ENCODE measurements at places on chromosomes 2 and 18.

DNA sequence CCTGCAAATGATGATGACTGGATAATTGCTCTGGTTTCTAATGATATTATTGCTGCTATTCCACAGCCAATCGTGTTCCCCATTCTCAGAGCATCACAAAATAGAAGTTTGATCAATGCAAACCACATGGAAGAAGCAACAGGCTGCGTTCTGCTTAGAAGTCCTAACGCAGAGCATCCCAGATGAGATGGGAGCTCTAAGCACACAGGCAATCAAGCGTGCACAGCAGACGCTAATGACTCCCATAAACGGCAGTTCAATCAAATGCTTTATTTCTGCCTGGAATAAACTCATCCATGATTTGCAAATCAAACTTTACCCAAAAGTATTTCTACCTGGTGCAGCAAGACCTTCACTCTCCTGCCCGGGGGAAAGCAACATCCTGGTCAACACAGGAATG lies 304.2 kb downstream of the FBXO15 start:
- no peak for DNase-seq

DNA sequence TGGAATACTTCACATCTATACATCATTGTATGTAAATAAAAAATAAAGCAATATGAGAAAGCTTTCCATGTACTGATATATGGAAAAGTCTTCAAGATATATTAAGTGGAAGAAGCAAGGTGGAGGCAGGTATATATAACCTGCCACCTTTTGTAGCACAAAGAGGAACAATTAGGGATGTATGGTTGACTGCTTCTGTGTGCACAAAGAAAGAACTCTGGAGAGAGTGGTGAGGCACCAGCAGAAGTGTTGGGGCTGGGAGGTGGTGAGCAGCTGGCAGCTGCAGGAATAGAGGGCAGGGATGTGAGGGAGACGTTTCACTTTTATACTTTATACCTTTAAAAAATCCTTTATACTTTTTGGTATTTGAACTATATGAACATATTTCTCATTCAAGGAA lies 26.1 kb downstream of the KIF5C start:
- DNase-seq: no peak

DNA sequence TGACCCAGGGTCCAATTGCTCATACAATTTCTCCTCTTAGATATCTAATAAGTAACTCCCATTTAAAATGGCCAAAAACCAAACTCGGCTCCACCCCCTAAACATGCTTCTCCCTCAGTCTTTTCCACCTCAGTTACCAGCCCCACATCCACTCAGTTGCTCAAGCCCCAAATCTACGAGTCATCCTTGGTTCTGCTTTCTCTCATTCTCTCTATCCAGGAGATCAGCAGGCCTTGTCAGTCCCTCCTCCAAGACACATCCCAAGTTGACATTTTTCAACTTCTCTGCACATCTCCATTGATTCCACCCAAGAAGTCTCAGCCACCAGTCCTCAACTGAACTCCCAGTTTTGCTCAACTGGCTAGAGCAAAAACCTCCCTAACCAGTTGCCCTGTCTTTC lies 40.5 kb upstream of the RTN4 start:
- DNase-seq: peak; percentile 55

GRCh38 chr18:13159579-13159978 lies 59.0 kb upstream of the LDLRAD4 start:
- DNase-seq: peak; percentile 69

DNA sequence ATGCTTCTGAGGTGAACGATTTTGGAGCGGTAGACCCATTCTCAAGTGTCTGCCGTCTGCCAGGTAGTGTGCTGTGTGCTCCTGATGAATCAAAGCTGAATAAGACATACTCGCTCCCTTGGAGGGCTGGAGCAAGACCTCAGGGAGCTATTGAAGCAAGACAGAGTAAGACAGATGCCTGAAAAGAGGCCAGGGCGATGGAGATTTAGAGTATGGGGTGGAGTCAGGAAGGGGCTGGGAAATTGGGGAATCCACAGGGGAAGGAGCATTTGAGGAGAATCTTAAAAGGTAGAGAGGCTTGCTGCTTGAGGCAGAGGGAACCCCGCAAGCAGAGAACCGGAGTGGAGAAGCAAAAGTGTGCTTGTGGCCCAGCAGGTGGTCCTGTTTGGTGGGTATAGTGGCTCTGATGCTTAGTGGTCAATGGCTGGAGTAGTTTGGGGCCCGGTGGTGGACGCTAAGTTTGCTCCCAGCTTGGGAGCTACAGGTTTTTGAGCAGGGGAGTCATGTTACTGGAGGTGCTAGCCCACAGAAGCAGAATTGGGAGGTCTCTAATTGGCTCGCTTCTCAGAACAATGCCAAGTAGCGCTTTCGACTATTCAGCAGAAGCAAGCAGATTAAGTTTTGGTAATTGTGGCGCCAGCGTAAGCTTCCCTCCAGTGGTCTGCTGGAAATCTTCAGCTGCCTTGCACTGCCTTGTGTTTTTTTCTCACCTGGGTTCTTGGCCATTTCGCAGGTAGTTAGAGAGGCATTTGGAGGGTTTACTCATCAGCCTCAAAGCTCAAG lies 2.0 kb downstream of the CNNM4 start:
- DNase-seq: no peak

DNA sequence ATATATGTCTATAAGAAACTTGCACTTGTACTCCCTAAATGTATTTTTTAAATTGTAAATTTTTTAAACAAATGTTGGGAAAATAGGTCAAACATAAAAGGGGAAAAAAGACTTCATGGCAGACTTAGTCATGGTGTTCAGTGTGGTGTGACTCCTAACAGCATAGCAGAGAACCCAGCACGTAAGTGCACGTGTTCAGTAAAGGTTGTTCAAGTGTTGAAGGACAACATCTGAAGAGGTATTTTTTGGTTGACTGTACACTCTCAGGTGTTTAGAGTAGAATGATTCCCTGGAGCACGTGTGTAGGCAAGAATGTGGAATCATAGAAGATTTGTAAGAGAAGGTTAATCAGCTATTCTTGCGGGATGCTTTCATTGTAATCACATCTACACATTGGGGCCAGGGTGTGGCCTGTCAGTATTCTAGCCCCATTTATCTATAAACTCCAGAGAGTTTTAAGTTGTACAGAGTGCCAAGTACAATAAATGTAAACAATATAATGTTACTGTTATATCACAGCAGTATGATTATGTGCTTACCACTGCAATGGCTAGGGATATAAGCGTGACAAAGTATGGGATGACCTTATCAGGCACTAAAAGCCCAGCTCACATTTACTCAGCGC lies 106.8 kb downstream of the CRIM1 start:
- DNase-seq: no peak

- peak; percentile 87 for DNase-seq
Measured at GRCh38 chr18:45050712-45051601, 370.3 kb downstream of the SETBP1 start.

GRCh38 chr2:61193670-61194561 lies 31.9 kb downstream of the C2orf74 start:
- DNase-seq: no peak

GRCh38 chr18:48023334-48024008 lies 93.0 kb upstream of the SMAD2 start:
- DNase-seq: peak; percentile 43

DNA sequence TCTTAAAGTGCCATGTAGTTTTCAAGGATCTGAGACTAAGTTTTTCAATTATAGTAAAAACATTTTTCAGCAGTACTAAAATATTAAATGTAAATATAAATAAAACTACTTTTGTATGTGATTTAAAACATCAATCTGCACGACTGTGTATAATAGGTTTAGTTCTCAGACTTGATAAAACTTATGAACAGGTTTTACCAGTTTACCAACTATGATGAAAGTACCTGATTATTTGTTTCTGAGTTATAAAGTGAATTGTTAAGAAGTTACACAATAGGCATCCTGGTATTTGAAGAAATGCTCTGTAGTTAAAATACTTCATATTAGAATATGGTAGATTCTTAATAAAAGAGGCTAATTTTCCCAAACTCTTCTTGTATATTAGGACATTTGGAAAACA lies 14.8 kb downstream of the RELCH start:
- DNase-seq: no peak

DNA sequence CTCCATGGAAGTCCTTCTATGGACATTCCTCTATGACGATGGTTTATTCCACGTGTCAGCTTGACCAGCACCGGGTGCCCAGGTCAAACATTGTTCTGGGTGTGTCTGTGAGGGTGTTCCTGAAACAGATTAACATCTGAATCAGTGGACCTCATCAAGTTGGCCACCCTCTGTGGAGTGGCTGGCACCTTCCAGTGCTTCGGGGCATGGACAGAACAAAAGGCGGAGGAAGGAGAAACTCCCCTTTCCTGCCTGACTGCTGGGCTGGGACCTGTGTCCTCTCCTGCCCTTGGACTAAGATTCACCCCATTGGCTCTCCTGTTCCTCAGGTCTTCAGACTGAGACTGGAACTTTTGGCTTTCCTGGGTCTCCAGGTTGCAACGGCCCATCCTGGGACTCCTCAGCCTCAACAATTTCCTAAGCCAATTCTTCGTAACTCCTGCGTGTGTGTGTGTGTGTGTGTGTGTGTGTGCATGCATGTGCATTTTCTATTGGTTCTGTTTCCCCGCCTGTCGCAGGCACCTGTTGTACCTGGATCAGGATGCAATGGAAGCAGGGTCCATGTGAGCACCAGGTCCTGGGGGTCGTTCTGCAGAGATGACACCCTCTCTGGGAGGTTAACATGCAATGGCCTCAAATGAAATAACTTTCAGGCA lies 357.2 kb upstream of the SALL3 start:
- DNase-seq: no peak

DNA sequence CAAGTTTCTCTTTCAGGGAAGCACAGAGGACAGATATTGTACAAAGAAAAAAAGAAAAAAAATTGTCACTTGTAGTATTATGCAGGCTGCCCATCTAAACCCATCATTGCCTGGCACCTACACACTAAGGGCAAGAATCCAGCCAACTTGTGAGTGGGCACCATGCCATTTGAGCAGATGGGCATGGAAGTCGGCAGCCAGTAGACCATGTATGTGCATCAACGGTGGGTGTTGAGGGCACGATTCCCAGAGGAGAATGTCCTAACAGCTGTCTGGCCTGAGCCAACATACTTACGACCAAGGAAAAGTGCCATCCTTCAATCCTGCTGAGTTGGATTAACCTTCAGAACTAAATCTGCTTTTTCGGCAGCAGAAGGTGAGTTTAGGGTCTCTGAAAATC lies 63.9 kb downstream of the ARHGAP15 start:
- DNase-seq: no peak

DNA sequence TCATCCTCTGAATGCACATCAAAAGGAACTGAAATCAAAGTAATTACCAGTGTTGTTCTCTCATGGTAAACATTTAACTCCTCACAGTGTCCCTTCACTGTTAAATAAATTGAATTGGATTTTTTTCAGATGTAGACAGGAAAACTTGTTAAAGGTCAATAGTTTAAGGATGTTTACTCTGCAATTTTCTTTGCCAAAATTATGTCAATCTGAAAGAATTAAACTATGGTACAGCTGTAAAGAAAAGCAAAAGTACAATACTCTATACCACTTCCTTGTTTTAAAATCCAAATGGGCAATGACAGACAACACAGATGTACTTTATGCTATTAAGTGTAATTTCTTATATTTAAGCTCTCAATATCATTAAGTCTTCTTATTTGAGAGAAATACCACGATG lies 153.2 kb downstream of the WDPCP start:
- no peak for DNase-seq

DNA sequence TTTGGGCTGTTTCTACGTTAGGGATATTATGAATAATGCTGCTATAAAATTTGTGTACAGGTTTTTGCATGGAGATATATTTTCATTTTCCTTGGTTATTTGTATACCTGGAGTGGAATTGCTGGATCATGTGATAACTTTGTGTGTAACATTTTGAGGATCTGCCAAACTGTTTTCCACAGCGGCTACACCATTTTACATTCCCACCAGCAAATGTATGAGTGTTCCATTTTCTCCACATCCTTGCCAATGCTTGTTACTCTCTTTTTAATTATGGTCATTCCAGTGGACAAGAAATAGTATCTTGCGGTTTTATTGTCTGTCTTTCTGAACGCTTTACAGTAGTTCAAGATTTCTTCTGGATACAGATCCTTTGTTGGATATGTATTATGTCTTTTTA lies 13.6 kb downstream of the GORASP2 start:
- DNase-seq: no peak

- peak; percentile 91 for DNase-seq
Measured at GRCh38 chr2:173652767-173653431, 298.2 kb downstream of the CDCA7 start.

DNA sequence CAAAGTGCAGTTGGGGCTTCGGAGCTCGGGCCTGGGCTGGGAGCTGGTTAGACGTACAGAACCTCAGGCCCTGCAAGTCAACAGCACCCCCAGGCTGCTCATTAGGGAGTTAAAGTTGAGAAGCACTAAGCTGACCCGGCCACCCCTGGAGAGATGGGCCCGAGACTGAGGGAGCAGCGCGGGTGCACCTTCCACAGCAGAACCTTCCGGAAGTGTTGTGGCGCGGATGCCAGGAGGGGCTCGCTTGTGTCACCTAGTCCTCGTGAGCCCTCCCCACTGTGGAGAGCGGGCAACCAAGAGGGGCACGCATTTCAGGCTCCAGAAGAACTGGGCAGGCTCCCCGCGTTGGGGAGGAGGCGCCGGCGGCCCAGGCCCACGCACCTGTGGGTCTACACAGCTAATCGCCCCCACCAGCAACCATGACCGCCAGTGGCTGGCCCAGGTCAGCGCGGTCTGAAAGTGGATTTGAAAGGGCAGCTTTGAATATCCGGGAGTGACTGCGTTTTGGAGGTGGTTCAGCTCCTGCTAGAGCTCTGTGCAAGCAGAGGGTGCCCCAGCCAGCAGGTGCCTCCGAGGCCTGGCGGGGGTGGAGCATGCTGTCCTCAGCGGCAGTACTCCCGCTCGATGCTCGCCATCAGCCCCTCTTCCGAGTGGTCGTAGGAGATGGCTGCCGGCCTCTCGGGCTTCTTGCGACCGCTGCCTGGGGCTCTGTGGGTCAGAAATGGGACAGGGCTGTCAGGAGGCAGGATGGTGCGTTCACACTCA lies 15.1 kb downstream of the KLF11 start:
- DNase-seq: no peak

DNA sequence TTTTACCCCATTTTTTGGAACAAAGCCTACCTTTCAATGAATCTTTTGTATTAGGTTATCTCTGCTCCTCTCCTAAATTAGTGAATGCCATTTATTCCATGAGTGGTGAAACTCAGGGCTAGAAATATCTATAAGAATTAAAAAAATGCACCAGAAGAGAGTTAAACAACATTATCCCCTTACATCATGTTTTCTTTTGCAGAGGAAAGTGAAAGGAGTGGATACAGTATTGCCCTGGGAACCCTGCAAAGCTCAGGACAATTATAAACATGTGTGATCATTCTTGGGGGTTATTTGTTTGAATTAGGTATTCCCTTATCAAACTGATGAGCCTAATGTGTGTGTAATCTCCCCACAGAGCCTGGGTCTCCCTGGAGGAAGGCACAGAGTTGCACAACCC lies 559.2 kb downstream of the RNF144A start:
- DNase-seq: no peak

- DNase-seq: no peak
Measured at GRCh38 chr2:34069604-34070003, 470.5 kb upstream of the FAM98A start.

GRCh38 chr2:234335661-234336228 lies 161.1 kb downstream of the ARL4C start:
- peak; percentile 95 for DNase-seq

Measured in AG10803 (cell line).